ENCODE measurements at places on chromosomes 5 and 9.

GRCh38 chr5:151682751-151683331 lies 3.9 kb downstream of the SPARC start:
- no peak for DNase-seq

DNA sequence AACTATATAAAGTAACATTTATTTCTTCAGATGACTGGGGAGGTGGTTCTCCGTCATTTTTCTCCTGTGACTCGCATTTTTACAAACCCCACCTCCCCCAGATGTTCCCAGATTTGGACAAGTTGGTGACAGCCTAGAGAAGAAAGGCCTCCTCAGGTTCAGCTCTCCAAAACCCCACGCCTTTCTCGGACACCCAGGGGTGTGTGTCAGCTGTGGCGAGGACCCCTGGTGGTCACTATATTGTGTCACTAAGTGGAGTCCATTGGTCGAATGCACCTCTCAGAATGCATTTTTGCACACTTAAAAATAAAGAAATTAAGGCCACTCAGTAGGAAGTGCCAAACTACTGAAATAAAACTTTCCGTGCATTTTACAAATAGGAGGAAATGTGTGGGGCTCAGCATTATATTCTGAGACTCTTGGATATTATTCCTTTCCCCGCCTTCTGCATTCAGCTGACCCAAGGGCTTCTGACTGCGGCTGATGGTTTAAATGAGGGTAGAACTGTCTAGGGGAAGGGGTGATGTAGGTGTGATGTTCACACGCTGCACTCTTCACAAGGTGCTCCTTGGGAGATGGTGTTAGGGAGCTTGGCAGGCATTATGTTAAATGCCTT lies 47.6 kb downstream of the ACO1 start:
- DNase-seq = no peak

DNA sequence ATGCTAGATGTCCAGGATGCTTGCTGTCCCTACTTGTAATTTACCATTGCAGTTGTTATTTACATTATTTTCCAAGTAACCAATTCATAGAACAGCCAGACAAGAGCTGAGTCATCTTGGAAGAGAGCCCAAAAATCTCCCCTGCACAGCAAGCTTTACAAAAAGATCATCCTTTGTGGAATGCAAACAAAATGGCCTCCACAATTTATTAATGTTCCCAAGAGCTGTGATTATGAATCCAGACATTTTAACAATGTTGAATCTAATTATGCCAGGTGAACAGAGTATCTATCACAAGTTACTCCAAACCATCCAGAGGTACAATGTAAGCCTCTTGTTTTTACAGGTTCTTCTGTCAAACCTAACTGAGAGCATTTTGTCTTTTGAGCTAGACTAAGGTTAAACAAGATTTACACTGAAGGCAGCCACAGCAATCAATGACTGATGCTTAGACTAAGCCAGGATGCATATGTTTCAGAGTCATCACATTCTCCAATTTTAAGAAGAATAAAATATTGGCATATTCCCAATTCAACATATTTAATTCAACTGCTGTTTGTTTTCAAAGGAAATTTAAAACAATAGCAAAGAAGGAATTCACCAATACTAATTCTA lies 95.3 kb upstream of the SLC12A2 start:
- DNase-seq = no peak

DNA sequence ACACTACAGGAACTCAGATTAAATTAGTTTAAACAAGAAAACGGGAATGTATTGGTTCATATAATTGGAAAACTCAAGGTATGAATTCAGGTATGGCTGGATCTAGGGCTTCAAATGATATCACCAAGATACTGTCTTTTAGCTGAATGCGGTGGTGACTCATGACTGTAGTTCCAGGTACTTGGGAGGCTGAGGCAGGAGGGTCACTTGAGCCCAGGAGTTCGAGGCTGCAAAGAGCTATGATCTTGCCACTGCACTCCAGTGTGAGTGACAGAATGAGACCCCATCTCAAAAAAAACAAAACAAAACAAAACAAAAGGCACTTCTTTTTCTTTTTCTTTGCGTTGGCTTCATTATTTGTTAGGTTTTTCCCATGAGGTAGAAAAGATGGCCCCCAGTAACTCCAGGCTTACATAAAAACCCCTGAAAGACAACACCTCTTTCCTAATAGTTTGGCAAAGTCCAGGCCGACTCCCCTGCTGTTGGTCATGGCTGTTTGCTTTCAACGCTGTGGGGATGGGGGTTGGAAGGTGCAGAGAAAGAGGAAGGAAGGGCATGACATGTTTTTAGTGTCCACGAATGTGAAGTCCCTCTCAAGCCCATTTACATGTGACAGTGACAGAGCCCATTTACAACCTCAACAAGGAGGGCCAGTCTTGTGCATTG lies 39.8 kb upstream of the CRB2 start:
- no peak for DNase-seq

DNA sequence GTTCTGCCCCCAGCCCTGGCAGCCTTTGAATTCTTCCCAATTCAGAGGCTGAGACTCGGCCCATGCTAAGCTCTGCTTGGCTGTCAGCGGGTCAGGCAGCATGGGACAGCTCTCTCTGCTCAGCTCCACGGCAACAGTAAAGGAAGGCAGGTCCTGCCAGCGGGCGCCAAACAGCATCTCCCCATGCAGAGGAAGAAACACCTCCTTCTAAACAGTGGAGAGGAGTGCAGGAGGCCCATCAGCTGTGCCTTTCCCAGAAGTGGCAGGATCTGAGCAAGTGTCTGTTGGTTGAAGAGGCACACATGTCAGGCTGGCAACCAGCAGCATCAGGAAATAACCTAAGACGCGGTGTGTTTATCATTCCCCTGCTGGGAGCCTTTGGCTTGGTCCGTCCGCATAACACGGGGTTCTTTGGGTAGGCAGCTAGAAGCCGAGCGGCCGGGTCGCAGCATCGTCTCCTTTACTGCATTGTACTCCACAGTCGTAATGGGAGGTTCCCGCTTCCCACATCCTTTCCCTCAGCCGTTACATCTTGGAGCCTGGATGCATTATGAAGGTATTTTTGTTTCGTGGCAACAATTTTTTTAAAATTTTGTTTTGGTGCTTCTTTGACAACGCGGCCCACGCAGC lies 42.7 kb upstream of the NCS1 start:
- DNase-seq = no peak

- DNase-seq = no peak
Observed at GRCh38 chr5:146284016-146284415, 54.6 kb upstream of the POU4F3 start.

GRCh38 chr9:80964914-80965313 lies 724.4 kb downstream of the TLE1 start:
- DNase-seq = no peak

Measured in central memory CD8-positive, alpha-beta T cell (primary cell).